Progenitor cell of endocrine pancreas (in vitro differentiated cells): ENCODE measurements at places on chromosomes 1 and 21. TPM values are rescaled to one million over a fixed set of nuclear protein-coding genes. Genes with fewer than 3 reads are reported as not detected.

Gene GPN2
- 36.5 and 37.4 TPM in 2 replicates for total RNA-seq

Gene FRRS1
- 7.6 and 8.6 TPM in 2 replicates for total RNA-seq

Gene CD1B
- total RNA-seq = not detected in 2 replicates

Gene CR1
- 0.11 and 0.41 TPM in 2 replicates for total RNA-seq

Gene C1orf122
- 43.6 and 43.9 TPM in 2 replicates for total RNA-seq

Gene CYP2J2
- total RNA-seq = 0.58 and 1.0 TPM in 2 replicates

Gene MARK1
- total RNA-seq = 10.8 and 14.4 TPM in 2 replicates

Gene HAO2
- not detected in 2 replicates for total RNA-seq

Gene KRTAP12-2
- total RNA-seq = not detected in 2 replicates

- DNase-seq = no peak
Measured at GRCh38 chr21:14687268-14687625, 141.1 kb upstream of the SAMSN1 start.

DNA sequence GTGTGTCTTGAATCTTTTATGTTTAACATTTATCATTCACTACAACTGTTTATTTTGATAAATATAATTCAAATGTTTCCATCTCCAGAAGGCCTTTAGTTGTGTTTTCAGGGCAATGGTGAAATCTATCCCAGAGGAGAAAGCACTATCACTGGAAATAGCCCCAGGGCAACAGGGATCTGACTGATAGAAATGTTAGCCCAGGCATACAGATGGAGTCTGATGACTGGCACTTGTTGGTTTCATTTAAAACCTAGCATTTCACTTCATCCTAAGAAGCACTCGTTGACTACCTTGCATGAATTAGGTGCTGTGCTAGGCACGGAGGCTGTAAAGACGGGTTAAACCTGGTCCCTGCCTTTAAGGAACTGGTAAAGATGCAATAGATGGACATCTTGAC is 103.1 kb downstream of the C1orf21 start:
- no peak for DNase-seq

GRCh38 chr1:247294282-247294681 is 37.4 kb downstream of the ZNF496 start:
- DNase-seq = no peak

DNA sequence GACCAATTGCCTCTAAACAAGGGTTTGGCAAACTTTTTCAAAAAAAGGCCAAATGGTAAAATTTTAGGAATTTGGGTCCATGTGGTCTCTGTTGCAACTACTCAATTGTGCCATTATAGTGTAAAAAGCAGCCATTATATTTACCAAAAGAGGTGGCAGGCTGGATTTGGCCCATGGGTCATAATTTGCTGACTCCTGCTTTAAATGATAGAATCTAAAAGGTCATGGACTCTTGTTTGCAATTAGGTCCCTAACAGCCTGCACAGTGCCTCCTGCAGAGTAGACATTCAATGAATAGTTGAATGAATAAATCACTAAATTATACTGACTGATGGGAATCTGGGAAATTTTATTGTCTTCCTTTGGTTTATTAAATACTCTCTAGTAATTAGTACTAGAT is 6.2 kb downstream of the BECN2 start:
- DNase-seq = no peak

DNA sequence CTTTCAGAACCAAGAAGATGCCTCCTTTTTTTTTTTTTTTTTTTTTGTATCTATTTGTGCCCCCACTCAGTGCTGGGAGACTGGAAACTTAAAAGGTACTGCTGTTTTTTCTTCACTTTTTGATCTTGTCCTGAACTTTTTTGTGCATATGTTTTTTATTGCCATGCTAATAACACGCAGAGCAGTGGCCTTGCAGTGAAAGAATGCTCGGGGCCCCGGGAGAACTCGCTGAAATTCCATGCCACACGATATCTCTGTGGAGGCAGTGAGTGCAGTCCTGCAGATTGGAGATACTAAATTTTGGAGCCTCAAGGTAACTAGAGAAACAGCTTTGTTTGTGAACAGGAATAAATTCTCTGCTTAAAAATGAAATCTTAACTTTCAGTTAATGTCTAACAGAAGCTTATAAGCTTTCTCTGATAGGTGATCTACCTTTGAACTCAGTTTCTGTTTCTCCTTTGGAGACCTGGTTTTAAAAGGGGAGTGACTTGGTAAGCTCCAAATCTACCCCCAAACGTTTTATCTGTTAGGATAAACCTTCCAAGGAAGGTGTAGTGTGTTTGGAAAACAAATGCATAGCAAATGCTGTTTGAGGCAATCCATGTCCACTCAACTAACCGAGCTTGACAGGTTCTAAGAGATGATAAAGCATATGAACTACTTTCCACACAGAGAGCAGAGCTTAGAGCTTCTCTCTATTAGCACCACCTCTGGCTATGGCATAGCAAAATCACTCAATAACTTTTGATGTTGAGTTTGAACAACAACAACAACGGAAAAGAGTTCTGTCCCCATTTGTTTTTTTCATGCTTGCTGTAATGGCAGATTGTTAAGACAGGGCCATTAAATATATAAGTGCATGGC is 113.7 kb upstream of the PLXNA2 start:
- no peak for DNase-seq

DNA sequence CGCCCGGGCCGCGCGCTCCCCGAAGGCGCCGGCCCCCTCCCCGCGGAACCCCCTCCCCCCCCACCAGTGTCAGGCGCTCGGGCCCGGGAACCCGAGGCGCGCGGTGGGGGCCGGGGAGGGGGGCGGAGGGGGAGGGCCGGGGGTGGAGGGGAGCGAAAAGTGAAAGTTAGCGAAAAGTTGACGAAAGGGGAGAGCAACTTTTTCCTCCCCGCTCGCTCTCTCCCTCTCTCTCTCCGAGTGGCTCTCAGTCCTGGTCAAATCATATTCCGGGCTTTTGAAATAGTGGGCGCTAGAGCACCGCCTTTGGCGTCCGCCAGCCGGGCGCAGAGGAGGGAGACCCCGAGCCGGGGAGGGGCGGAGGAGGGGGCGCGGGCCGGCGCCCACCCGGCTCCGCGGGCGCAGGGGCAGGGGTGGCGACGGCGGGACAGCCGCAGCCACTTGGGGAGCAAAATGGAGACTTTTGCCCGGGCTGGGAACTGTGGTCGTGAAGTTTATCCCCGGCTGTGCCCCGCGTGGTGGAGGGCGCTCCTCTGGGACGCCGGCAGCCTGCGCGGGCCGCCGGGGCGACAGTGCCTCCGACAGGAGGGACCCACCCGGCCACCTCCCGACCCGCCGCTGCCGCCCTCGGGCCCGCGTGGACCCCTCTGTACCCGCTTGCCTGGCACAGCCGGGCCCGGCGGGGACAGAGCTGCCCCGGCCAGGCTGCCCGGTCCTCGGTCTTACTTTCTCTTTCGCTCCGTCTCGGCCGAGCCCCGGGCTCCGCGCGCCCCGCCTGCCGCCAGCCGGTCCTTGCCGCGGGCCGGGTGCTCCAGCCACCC is 697 bp downstream of the PRDM16 start:
- DNase-seq = peak; percentile 56

DNA sequence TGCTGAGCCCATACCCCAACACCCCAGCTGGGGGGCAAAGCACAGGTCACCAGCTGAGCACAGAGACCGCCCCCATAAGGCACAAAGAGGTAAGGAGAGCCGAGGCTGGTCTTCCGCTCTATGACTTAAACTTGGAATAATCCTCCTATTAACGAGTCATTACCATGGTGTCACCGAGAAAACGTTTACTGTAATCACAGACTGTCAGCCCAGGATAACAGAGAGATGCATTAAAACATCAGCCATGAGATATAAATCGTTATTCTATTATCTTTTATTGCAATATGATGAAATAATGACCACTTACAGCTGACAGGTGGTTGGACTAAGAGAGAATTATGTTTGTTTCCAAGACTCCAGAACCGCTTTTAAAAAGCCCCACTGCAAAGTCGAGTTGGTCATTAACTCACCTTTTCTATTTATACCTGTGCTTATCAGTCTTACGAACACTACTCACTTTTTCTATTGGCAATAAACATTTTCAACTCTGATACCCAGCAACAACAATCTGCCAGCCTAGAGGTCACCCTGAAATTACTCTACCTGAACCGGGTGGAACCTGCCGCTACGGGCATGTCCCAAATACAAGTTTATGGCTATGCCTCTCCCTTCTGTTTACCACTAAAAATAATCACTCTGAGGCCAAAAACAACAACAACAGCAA is 21.5 kb downstream of the NPHP4 start:
- DNase-seq = no peak

GRCh38 chr1:46622344-46622743 is 5.7 kb upstream of the MOB3C start:
- no peak for DNase-seq

GRCh38 chr1:184298440-184299405 is 88.1 kb upstream of the C1orf21 start:
- DNase-seq = no peak

- DNase-seq = no peak
Measured at GRCh38 chr1:164983023-164983650, 373.4 kb downstream of the LMX1A start.

GRCh38 chr1:57824535-57824934 is 400.7 kb upstream of the DAB1 start:
- no peak for DNase-seq

- no peak for DNase-seq
Measured at GRCh38 chr1:86382878-86383277, 13.2 kb downstream of the ODF2L start.

- DNase-seq = no peak
Measured at GRCh38 chr1:85245891-85246290, 13.6 kb downstream of the C1orf52 start.

- no peak for DNase-seq
Measured at GRCh38 chr1:55713516-55713915, 498.4 kb upstream of the USP24 start.

GRCh38 chr1:18748435-18748834 is 111.0 kb downstream of the TAS1R2 start:
- no peak for DNase-seq

DNA sequence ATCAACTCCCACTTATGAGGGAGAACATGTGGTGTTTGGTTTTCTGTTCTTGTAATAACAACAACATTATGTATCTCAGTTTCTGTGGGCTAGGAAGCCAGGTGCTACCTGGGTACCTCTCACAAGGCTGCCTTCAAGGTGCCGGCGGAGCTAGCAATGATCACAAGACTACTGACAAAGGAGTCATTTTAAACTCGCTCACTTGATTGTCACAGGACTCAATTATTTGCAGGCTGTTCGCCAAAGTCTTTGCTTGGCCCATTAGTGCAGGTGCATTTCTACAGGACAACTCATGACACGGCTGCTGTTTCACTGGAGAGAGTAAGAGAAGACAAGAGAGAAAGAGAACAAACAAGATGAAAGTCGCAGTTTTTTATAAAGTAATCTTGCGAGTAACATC is 1237.4 kb upstream of the TMPRSS15 start:
- DNase-seq = no peak

- no peak for DNase-seq
Measured at GRCh38 chr1:6462412-6463119, 3.4 kb downstream of the TNFRSF25 start.

DNA sequence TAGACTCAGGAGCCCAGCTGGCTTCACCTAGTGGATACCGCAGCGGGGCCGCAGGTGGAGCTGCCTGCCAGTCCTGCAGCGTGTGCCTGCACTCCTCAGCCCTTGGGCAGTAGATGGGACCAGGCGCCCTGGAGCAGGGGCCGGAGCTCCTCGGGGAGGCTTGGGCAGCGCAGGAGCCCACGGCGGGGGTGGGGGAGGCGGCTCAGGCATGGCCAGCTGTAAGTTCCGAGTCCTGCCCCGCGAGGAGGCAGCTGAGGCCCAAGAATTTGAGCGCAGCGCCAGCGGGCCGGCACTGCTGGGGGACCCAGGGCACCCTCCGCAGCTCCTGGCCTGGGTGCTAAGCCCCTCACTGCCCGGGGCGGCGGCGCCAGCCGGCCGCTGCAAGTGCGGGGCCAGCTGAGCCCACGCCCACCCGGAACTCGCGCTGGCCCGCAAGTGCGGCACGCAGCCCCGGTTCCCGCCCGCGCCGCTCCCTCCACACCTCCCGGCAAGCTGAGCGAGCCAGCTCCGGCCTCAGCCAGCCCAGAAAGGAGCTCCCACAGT is 30.9 kb downstream of the UTP25 start:
- DNase-seq = no peak

DNA sequence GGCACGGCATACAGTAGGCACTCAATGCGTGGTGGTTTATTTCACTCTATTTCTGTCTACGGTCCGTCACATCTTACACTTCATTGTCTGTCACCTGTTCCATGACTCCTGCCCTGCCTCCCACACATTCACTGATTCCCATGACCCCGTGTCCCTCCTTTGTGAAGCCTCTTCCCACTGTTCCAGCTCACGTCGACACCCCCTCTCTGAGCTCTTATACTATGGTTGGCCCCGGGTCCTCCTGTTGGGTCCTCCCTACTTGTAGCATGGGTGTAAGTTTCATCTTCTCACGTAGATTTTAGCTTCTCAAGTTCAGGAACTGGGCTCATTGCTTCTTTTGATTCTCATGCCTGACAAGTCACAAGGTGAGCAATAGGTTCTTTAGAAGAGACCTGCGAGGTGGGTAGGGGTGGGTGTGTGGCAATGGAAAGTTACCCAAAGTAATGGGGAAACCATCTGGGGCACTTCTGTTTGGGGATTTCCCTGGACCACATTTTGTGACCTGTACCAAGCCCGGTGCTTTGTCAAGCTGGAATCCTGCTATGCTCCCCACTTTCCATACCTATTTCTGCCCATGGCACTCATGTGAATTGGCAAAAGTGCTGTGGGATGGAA is 22.1 kb upstream of the IL10 start:
- no peak for DNase-seq

- DNase-seq = no peak
Measured at GRCh38 chr1:109210058-109210457, 3.7 kb upstream of the SARS1 start.

DNA sequence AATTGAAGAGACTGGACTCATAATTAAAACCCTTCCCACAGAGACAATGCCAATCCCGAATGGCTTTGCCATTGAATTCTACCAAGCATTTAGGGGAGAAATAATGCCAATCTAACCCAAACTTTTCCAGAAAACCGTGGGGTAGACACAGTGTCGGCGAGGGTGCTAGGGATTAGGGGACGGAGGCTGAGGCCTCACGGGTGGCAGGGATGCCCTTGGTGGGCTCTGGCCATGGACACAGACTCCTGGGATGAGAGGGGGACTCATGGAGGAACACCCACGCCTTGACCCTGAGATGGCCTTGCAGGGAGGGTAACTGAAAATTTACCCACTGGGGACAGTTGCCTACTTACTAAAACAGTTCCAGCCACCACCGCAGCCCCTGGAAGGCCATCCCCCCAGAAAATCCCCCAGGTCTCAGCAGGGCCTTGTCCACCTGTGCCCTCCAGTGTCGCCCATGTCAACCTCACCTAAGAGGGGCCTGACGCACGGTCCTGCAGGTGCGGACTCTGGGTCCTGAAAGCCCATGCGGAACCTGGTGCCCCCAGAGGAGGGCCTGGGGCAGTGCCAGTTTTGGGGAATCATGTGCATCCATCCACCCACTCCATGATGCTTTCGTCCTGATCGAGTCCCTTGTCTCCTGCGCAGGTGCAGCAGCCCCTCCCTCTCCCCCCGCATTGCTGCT is 1.9 kb downstream of the KRTAP10-5 start:
- no peak for DNase-seq

- no peak for DNase-seq
Measured at GRCh38 chr1:36089393-36090121, 865 bp downstream of the ADPRS start.

GRCh38 chr1:109886827-109887226 is 23.8 kb upstream of the CSF1 start:
- no peak for DNase-seq

GRCh38 chr1:91546876-91547275 is 46.2 kb downstream of the CDC7 start:
- no peak for DNase-seq

- no peak for DNase-seq
Measured at GRCh38 chr1:109161858-109162606, 48.1 kb downstream of the ELAPOR1 start.

- DNase-seq = no peak
Measured at GRCh38 chr1:27576806-27577227, 27.1 kb downstream of the AHDC1 start.
